Stimulated activated CD4-positive, alpha-beta T cell treated with anti-CD3 and anti-CD28 coated beads, Interleukin-2, amount 100 ng/mL, for 24 hours (primary cell): ENCODE measurements at places on chromosomes 4 and X.

- DNase-seq, result no peak
Measured at GRCh38 chrX:6374556-6374955, 145.9 kb upstream of the NLGN4X start.

DNA sequence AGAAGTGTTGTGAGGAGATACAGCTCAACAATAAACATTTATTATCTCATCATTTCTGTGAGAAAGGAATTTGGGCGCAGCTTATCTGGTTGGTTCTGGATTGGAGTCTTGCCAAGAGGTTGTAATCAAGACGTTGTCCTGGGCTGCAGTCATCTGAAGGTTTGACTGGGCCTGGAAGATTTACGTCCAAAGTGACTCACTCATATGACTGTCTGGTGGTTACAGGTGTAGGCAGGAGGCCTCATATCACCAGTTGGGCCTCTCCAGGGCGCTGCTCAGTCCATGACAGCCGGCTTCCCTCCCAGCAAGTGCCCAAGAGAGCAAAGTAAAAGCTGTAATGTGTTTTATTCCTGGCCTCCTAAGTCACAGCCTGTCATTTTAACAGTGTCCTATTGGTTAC is 106.3 kb downstream of the USP46 start:
- no peak for DNase-seq

DNA sequence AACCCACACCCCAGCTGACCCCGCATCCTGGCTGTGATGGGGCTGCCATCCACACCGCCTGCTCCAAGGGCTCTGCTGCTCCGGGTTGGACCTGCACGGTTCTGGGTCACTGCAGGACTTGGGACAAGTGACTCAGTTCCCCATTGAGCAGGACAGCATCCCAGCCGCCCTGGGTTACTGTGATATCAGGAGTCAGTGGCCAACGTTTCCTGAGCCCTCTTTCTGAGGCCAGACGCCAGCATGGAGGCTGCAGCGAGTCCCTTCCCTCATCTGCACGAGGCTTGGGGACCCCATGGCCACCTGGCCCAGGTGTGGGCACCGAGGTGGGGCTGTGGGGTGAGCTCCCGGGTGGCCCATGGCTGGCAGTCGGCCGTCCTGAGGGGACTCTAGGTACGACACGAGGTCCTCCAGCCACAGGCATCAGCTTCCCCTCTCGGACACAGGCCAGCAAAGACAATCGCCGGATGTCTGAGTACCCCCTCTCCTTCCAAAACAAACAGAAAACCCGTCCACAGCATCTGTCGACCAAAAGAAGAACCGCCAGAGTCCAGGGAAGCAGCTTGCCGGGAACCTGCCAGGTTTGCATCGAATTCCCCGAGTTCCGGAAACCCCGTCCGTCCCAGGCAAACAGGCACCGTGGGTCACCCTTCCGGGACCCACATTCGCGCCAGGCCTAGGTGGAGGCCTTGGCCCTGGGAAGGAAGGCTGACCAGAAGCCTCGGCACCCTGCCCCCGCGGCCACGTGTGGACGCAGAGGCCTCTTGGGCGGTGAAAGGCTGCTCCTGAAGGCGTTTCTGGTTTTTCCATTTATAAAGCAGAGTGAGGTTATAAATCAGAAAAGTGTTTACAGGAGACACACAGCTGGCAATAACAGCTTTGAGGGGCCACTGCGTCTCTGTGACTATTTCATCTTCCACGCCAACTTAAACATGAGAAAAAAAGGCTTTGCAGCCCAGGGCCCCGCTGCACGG is 136.0 kb downstream of the FAM53A start:
- no peak for DNase-seq

- no peak for DNase-seq
Measured at GRCh38 chr4:101807351-101807750, 16.8 kb downstream of the BANK1 start.

DNA sequence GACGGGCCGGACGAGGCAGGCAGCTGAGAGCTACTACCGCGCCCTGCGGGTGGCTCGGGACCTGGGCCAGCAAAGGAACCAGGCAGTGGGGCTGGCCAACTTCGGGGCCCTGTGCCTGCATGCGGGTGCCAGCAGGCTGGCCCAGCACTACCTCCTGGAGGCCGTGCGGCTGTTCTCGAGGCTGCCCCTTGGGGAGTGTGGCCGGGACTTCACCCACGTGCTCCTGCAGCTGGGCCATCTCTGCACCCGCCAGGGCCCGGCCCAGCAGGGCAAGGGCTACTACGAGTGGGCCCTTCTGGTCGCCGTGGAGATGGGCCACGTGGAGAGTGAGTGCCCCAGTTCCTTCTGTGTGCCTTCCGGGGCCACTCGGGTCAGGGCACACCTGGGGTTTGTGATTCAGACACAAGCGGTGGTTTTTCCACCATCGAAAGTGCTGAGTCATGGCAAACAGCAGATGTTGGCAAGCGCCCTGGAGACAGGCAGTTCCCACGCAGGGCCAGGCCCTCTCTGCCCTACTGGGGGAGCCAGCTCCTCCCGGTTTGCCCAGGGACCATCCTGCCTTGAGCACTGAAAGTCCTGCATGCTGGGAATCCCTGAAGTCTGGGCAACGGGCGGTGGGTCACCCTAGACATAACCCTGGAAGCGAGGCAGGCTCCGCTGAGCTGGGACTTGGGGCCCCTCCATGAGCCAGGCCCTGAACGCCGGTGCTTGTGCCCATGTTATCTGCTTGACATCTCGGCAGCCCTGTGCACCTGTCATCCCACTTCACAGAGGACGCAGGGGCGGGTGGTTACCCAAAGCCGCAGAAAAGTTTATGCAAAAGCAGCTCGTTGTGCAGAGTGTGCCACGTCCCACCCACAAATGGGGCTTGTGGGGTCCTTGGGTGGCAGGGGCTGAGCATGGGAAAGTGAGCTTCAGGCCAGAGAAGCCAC is 29.5 kb downstream of the SH3TC1 start:
- DNase-seq, result peak; percentile 77

DNA sequence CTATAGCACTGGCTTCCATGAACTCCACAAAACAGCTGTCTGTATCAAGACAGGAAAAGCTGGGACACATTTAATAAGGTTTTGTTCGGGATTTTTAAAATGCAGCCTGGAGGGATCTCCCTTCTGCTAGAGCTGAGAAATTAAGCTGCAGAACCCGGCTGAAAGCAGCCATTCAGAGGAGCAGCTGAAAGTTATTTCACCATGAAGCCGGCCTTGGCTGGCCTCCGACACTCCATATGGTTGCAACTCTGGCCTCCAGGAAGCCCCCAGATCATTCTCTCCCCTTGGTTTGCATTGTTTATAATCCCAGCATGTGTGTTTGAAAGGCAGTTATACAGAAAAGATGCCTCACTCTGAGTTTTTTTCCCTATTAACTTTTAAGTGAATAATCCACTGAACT is 239.4 kb downstream of the SPATA18 start:
- DNase-seq, result no peak

- DNase-seq, result no peak
Measured at GRCh38 chrX:13716455-13716854, 18.0 kb downstream of the TRAPPC2 start.

DNA sequence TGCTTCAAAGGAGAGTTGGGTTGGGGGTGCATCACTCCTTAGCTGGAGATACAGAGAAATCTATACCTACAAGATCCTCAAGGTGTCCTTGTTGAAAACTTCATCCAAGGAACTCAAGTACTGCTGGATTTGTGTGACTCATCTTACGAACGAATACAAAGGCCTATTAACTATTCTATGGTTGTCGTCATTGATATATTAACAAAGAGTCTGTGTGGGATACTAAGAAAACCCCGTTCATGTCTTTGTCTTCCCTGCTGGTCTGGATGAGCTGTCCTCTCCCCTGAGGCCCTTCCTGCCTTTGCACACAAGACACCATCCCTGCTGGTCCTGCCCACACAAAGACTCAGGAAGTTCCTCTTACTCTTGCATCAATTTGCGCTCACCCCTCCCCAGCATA is 54.9 kb upstream of the IRF2 start:
- DNase-seq, result no peak

DNA sequence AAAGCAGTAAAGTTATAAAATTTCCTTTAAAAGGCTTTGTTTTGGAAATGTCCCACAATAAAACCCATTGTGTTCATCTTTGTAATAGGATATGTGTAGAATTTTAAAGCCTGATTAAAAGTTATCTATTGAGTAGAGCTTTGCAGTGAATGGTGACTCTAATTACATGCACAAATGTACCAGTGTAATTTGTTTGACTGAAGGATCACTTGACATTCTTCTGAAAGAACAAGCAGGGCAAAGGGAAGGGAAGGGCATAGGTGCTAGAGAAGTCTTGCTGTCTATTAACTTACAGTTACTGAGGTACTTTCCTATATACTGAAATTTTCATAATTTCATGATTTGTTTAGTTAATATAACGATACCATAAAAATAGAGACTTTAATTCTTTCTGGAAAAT is 70.8 kb downstream of the STIM2 start:
- DNase-seq, result no peak

- DNase-seq, result no peak
Measured at GRCh38 chrX:9482408-9482807, 17.6 kb downstream of the TBL1X start.

DNA sequence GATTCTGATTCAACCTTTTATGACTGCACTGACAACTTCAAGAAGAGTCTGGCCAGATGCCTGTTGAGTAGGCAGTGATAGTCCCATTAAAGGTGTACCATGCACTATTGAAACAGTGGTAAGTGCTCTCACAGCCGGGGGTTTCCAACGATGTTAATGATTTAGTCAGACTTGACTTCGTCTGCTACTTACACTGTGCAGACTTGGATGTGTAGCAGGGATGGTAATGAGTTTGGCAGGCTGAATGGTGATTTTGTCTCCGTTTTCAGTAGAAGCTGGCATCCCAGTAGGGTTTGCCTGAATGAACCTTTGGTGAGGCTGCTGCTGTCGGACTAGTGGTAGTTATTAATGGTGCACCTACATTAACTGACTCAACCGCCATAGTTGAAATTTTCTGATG is 52.0 kb upstream of the TMSB15B start:
- DNase-seq, result no peak

DNA sequence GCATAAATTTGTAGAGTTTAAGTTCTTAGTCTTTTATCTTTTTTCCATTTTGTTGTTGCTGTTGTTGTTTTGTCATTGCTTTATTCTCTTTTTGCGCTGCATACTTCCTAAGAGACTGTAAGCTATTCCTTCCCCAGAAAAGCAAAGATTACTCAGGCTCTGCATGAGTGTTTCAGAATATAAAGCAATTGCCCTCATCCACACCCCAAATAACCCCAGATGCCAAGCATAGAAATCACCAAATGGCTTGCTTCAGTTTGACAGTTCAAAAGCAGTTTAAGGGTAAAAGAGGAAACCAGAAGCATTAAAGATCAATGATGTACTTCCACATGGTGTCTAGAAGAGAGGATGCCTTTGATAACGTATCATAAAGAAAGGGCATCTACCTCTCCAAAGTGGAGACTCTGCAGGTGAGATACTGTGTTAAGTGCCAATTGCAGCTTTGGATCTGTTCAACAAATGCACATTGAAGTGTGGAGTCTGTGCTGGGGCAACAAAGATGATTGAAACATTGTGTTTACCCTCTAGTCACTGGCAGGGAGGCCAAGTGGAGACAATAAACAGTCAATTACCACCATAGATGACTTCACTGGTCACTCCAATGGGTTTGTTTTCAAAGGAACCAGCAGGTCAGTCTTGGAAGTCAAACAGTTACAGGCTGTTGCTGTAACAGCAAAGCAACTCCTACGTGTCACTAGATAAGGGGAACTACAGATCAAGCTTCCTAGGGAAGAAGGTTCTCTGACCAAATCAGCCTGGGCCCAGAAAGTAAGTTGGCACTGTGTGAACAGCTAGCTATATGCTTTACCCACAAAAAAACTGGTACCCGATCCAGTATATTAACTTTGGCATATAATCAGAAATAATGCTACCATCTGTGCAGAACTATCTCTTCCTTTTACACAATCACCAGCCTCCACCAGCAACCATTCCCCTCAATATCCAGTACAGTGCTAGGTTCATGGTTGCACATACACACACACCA is 40.6 kb upstream of the IL21 start:
- no peak for DNase-seq

GRCh38 chr4:122003335-122003734 is 51.5 kb upstream of the TRPC3 start:
- peak; percentile 17 for DNase-seq

DNA sequence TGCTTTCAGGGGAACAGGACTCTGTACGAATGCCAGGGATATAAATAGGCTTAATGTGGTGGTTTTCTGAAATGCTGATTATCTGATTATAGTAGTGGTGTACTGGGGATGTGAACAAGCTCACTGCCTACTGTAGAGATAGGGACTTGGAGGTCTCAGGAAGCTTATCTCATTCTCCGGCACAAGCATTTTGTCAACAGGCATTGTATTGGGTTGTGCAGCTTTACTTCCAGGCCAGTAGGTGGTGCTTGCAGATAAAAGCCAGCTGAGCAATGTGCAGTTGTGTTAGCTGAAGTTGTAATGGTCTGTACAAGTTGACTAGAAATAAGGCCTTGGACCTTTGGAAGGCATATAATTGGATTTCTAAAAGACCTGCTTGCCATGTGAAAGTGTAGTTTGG is 49.5 kb upstream of the TMLHE start:
- no peak for DNase-seq
